Glomerular endothelial cell (primary cell): ENCODE measurements at places on chromosomes 7 and 10. TPM values are rescaled to one million over a fixed set of nuclear protein-coding genes. Genes with fewer than 3 reads are reported as not detected.

DNA sequence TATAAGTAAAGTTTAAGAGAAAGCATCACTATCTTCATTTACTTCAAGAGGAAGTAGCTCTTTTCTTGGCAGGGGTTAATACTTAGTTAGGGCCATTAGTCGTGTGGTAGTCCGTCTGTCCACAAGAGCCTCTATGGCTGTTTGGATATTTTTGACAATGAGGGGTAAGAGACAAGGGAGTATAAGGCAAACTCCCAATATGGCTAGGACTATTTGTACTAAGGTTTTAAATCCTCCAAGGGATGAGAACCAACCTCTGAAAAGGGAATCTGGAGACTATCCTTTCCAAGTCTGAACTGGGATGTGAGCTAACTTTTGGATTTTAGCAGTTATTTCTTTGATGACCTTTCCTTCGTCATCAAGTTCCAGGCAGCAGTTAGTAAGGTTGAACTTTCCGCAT, at the start of gene ZNF117:
ZNF117 (minus strand) TSS at position 101 of the 400 bp plus-strand sequence.
- no peak for DNase-seq

DNA sequence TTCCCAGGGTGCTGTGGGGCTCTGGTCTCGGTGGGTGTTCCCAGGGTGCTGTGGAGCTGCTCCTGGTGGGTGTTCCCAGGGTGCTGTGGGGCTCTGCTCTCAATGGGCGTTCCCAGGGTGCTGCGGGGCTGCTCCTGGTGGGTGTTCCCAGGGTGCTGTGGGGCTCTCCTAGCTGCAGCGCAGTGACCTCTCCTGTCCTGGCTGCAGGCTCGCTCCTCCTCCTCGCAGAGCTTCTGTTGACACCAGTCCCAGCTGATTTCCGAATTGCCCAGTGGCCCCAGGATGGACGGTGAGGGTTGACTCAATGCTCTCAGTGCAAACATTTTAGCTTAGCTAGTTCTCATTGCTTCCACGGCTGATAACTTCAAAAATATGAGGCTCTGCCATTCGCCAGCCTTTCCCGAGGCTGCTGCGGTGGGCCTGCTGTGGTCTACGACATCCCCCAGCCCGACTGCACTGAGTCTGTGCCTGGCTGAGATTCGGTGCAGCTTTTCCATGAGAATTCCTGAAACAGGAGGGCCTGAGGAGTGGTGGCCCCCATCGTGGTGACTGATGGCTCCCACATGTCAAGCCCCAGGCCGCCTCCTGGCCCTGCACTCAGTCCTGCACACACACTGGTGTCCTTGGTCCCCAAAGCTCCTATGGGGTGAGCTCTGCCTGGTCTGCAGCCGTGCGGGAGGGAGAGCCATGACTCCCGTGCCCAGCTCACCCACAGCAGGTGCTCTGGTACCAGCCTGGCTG, 58.3 kb upstream of the NKX6-2 start:
- DNase-seq, result no peak

DNA sequence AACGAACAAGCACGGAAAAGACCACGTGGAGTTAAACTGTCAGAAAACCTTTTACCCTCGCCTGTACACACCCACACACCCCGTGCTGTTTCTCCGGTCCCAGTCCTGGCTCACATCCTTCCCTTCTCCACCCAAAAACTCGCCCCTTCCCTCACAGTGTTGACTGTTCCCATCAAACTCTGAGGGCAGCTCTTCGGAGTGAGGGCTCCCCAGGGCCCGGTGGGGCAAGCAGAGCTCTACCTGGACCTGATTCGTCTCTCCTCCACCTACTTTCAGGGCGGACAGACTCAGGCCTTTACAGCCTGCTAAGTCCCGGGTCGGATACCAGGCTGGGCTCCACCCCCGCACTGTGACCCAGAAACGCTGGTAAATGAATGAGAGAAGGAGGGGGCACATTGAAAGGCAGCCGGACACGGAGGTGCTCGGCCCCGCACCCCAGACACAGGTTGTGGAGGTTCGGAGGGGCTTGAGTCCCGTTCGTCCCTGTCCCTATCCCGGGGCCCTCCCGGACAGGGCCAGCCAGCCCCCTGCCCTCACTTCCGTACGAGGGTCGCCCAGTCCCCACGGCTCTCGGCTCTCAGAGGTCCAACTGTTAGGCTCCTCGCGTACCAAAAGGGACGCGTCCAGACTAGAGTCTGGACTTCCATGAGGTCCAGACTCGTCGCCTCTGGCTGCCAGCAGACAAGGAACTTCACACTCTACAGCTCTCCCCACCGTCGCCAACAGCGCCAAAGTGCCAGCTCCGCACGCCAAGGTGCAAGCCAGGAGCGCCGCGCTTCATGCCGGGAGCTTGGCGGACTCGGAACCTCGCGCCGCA, 31.7 kb upstream of the ASL start:
- DNase-seq, result no peak

DNA sequence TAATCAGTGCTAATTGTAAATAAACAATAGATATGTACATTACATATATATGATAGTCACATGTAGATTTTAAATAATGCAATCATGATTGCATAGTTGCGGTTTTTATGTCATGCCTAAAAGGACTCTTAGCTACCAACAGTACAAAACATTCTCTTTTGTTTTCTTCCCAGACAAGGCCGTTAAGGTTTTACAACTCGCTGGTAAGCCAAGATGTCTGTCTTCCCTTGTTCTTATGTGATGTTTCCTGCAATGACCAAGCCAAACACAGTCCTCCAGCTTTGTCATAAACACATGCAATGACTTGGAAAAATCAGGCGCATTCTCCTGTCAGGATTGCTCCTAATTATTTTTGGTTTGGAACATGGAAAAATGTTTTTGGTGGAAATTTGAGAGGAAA, 192.3 kb upstream of the GLI3 start:
- no peak for DNase-seq

- DNase-seq, result no peak
Observed at GRCh38 chr10:43417950-43418768, 9.2 kb upstream of the HNRNPF start.

DNA sequence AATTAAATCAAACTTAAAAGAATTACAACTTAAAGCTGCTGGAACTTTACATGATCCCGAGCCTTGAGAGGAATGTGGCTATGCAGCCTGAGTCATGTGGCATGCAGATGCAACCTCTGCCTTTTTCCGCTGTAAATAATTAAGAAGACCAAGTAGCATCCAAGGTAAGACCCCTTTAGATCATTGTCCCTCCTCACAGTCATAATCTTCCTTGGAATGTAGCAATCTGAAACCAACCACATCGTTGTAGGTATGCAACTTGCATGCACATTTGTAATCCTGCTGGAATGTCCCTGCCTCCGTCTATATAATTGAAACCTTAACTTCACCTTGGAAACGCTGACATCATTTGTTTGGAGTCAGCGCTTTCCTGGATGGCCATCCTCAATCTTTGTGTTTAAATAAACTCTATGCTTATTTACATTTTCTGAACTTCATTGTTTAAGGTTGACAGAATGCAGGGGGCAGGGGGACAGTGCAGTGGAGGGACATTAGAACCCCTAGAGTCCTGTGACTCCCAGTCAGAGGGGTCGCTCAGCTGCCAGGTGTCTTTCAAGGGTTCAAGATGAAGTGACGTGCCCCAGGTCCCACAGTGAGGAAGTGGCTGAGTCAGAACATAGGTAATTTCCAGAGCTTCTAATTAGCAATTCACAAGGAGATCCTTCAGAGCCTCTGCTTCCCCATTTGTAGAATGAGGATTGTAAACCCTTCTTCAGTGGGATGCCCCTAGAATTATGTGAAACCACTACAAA, 110.7 kb downstream of the RALA start:
- DNase-seq, result no peak

- DNase-seq, result no peak
Observed at GRCh38 chr10:118101501-118101900, 54.8 kb upstream of the RAB11FIP2 start.

DNA sequence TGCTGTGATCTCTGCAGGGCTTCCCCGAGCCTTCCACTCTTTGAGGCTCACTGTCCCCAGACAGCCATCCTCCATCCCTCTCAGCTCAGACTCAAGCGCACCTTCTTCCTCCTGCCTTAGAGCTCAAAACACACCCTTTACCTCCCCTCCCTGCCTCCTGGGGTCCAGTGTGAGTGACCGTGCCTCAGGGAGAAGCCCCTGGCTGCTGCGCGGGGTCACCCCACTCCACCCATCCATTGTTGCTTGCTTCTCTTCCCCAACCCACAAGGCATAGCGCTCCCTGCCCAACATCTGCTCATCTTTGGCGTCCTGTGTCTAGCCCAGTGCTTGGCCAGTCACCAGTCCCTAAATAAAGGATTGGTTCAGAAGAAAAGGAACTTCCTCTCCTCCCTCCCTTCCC, 170.3 kb downstream of the TCERG1L start:
- DNase-seq, result no peak

DNA sequence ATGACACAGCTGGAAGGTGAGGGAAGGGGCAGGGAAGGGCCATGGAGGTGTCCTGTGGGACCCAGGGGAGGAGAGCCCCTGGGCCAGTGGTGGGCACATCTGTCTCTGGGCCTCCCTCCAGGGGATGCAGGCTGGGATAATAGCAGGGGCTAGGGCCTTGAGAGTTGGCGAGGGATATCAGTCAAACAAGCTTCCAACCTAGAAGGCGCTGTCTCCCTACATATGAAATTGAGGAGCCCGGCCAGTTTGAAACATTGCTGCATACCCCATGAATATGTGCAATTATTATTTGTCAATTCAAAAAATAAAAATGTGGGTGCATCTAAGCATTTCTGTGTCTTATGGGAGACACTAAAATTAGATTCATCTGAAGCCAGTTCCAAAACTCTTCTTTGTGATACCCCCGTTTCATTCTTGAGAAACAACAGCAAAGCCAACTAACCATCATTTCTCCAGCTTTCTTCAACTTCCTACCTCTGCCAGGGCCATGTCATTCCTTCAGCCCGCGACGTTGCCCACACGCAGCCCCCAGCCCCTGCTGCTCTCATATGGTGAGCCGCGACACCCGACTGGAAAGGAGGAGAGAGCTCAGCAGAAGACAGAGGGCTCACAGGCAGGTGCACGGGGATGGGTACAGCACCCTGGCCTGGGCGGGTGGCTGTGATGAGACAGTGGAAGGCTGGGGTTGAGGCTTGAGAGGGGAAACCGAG, 418.7 kb downstream of the GLRX3 start:
- no peak for DNase-seq

DNA sequence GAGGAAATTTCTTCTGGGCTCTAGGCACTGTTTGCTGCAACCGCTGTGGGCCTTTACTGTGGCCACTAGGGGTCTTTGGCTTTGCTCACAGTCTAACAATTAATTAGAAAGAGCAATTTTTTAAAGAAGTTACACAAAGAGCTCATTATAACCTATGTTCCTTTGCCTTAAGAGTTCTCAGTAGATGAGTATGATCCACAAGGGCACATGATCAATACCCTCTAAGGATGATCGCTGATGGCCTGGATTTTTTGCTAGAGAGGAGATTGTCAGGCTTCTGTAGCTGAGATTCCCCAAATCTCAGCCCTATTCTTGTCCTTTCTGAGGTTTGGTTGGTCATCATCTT, 80.8 kb upstream of the RHOBTB1 start:
- DNase-seq, result no peak

DNA sequence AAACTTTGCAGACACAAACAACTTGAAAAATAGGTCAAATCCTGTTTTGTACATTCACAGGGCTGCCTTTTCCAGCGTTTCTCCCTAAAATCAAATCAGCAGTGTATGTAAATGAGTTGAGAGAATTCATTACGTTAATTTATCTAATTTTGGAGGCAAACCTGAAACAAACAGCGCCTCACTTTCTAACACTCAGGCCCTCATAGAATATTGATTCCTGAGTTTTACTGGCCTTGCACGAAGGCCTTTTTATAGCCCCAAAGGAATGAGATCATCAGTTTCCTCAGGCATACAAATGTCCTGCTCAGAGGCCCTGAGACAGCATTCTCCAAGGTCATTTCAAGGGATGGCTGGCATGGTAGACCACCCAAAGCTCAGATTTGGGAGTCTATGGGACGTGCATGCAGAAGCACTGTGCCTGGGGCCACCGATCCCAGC, 131.7 kb upstream of the CHST15 start:
- DNase-seq, result no peak

DNA sequence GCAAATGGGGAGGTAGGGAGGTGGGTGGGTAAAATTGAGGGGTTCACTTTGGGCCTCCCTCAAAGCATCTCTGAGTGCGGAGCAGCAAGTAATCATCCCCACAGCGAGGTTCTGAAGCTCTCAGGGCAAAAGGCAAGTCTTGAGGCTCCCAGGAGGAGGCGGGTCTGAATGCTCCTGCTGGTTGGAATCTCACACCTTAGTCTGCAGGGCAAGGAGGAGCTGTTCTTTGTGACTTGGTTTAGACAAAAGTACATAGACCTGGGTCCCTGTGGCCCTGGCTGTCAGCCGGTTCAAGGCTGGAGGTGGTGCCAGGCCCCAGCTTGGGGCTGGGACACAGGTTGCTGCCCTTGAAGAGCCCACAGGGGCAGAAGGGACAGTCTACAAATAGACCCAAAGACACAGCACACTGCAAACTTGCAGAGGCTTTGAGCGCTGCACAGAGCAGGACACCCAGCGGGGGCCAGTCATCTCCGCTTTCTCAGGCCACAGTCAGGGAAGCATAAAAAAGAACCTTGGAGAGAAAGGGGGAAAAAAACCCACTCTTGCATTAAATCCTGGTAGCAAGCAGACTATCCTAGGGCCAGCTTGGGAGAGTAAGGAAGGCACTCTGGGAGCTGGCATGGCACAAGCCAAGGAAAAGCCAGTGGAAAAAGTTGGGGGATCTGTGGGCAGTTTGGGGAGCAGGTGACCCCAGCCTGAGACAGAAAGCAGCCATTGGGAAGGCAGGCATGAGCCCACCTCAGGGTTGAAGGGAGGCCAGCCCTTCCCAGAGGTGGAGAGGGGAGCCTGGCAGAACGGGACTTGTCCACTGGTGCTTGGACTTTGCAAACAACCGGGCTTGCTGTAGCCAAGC, 926 bp upstream of the C10orf71 start:
- DNase-seq, result no peak

DNA sequence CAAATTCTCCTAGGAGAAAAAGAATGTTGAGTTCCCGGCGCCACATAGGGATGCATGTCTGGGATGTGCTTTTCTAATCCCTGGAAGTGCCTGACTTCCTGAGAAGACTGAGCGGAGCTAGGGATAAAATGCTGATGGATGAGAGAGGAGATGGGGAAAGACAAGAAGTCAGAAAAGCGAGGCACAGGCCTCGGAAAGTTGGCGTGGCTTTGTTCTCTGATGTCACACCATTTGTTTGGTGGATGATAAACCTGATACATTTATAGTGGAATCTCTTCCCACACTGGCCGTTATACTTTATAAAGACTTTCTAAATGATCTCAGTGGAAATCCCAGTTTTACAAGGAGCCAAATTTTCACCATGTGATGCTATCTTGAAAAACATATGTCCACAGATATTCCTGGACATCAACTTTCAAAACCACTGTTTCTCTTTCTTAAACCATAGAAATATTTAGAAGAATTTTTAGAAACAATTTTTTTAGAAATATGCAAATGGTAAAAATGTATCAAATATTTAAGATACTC, 188.8 kb upstream of the SVIL start:
- DNase-seq, result no peak

- DNase-seq, result no peak
Observed at GRCh38 chr7:38846280-38846679, 62.7 kb downstream of the VPS41 start.

DNA sequence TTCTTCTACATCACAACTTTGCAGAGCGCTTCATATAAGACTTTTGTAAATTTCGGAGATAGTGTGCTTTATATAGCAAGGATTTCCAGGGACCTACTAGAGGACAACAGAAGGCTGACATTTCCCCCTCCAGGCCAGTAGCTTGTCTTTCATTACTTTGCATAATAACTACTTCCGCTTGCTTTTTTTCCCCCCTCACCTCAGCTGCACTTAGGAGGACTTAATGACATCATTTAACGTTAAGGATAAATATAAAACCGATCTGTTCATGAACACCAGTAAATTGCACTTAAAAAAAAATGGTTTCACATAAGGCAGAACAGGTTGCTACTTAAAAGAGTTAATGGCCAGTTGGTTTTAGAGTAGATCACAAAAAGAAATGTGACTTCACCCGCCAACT, 172.3 kb downstream of the AUTS2 start:
- no peak for DNase-seq

RHEB gene
- 79.2 and 84.9 TPM in 2 replicates for total RNA-seq
